GM13976 (cell line): ENCODE measurements at places on chromosomes 6 and 20.

DNA sequence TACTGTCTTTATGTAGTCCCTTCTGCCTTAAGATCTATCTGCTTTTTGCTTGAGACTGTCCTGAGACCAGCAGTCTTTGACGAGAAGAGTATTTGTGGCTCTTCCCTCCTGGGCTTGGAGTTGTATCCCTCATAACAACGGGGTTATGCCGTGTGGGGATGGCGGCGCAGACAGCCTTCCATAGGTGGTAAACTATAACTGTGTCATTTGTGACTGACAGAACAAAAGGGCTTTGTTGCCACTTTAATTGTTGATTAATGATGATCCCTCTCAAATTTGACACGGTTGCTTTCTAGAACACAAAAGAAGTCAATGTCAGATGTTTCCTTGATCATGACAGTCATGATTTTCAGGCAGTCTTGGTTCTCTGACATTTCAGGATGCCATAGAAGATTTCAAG, 196.6 kb downstream of the JARID2 start:
- no peak for DNase-seq

DNA sequence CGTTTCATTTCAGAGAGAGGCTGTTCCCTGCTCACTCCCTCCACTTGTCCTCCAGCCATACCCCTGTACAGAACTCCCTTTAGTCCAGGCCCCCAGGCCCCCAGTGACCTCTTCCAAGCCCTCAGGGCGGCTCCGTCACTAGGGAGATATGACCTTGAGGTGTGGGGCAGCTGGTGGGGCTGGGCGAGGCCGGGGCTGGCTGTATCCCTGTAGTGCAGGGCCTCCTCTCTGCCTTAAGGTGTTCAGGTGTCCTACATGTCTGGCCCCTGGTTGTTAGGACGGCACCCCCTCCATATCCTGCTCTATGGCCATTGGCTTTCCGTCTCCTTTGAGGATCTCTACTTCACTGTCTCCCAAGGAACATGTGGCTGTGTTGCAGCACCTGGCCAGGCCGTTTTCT, 17.4 kb upstream of the SYNDIG1 start:
- no peak for DNase-seq

DNA sequence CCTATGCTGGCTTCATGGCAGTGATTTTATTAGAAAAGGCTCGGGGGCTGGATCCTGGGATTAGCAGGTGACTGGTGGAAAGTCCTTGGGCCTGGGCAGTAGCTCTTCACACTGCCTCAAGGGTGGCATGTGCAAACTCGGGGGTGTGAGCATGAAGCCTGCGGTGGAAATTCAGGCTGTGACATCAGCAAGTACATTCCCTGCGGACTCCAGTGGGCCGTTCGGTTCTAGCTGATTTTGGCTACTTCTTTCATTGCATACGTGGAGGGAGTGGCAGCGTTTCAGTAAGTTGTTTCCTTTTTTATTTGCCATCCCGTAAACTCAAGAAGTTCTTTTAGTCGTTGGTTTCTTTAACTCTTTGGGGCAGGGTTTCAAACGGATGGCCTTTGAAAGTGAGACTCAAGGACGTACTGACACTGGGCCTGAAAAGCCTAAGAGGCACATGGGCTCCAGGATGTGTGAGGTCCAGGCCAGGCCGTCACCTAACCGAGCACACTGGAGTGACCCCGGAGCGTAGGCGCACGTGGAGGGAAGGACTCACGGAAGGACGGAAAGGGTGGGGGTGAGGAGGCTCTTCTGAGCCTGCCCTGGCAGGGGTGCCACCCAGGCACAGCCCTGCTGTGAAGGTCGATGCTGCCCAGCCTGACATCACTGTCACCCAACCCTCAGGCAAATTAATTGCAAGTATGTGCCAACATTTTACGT, 104.0 kb upstream of the FRMD1 start:
- DNase-seq = no peak

DNA sequence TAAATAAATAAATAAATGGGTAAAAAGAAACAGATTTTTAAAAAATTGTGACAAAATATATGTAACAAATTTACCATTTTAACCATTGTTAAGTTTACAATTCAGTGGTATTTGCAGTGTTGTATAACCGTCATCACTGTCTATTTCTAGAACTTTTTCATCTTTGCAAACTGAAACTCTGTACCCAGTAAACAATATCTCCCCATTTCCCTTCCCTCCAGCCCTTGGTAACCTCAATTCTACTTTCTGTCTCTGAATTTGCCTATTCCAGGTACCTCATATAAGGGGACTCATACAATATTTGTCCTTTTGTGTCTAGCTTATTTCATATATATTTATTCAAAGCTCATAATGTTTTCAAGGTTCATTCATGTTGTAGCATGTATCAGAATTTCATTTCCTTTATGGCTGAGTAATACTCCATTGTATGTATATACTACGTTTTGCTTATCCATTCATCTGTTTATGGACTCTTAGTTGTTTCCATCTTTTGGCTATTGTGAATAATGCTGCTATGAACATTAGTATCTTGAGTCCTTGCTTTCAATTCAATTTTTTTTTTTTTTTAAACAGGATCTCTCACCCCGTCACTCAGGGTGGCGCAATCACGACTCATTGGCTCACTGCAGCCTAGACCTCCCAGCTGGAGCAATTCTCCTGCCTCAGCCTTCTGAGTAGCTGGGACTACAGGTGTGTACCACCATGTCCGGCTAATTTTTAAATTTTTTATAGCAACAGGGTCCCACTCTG, 8.9 kb downstream of the MANBAL start:
- no peak for DNase-seq

DNA sequence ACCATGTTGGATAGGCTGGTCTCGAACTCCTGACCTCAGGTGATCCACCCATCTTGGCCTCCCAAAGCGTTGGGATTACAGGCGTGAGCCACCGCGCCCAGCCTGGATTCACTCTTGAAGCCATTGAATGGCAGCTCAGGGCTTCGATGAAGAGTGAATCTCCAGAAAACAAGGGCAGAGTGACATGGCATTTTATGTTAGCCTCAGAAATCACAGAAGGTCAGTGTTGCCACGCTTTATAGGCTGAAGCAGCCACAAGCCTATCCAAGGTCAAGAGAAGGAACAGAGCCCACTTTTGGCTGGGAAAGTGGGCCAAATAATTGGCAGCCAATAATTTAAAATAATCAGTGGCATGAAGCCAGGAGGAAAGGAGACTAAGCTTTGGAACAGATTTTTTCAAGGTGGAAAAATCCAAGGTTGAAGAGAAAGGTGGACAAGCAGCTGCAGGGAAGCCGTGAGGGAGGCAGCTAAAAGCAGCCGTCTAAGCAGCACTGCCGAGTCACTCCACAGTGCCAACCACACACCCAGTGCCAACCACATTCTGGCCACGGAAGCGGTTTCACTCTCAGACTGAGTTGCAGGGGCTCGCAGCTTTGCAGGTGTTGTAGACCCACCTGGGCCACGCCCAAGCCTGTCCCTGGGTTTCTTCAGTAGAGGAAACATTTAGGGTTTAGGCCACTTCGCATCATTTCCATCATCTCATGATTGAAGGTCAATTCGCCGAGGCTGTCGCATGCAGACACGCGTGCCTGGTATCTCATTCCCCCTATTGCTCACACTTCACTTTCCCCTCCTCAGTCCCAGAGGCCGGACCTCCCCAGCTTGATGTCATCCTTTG, 17.4 kb upstream of the AVP start:
- no peak for DNase-seq

DNA sequence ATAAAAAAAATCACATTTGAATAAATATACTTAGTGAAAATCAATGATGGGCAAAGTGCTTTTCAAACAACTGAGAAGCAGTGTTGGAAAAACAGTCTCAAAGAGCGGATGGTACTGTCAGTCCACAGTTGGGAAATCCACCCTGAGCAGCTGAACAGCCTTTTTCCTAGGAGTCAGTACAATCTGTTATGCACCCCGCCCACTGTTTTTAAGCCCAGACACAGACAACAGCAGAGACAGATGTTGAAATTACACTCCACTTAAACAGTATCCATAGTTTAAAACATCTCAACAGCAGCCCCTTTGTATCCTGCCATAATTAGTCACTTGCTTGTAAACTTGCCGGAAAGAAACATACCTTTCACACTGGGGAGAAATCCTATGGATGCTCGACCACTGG, 372 bp downstream of the KIAA0408 start:
- DNase-seq = no peak

DNA sequence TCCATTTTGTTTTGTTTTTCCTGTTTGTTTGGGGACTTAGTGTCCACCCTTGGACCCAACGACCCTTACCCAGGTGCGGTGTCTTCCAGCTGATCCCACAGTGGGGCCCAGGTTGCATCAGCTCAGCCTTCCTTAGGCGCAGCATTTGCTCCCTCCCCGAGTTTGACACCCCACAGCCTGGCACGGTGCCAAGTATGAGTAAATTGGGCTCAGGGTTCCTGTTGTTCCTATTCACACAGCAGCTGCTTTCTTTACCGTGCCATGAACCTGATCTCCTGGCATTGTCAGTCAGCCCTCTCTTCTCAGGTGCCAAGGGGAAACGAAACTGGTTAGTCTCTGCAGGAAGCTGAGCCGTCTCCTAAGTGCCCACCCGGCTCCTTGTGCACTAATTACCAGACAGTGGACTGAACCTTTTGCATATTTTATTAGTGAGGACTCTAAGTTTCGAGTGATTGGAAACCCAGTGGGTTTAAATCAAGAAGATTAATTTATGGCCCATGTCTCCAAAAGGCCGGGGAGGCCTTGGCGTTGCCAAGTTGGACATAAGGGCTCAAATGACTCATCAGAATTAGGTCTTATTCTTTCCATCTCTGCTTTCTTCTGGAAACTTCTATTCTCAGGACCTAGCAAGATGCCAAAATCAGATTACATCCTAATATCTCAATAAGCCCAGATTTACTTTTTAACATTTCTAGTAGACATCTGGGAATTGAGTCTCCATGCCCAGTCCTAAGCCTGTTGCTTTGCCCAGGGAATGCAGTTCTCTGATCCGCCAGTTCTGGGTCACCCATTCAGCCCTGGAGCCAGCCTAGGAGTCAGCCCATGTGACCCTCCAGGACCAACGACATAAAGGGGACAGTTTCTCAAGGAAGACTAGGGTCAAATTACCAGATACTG, 68.8 kb downstream of the TSHZ2 start:
- no peak for DNase-seq
